ENCODE measurements at places on chromosomes 1 and 21.

DNA sequence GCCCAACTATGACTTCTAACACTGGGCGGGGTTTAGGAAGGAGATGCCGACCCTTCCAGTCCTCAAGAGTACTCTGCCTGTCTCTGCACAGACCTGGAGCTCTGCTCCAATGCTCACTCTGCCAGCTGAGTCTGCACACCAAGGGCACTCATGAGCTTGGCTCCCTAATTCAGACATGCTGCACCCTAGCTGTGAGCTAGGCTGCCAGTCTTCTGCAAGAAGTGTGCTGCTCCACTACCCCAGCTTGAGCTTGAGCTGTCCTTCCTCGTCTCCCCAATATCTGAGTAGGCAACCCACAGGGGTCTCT lies 13.2 kb downstream of the TP53BP2 start:
- DNase-seq: no peak

GRCh38 chr1:154306151-154306550 lies 14.7 kb upstream of the AQP10 start:
- no peak for DNase-seq

- DNase-seq: no peak
Measured at GRCh38 chr1:2929335-2929734, 91.9 kb upstream of the ACTRT2 start.

DNA sequence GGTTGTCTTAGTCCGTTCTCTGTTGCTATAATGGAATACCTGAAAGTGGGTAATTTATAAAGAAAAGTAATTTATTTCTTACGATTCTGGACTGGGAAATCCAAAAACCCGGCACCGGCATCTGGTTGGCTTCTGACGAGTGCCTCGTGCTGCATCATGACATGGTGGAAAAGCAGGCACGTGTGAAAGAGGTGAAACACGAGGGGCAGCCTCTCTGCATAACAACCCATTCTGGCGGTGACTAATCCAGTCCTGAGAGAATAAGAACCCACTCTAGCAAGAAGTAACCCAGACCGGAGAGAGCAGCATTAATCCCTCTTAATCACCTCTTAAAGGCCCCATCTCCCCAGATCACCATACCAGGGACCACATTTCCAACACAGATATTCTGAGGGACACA lies 2.7 kb upstream of the EDEM3 start:
- no peak for DNase-seq

GRCh38 chr1:37038227-37039093 lies 4.1 kb upstream of the GRIK3 start:
- no peak for DNase-seq

GRCh38 chr21:29613021-29613420 lies 314.3 kb downstream of the BACH1 start:
- DNase-seq: no peak

DNA sequence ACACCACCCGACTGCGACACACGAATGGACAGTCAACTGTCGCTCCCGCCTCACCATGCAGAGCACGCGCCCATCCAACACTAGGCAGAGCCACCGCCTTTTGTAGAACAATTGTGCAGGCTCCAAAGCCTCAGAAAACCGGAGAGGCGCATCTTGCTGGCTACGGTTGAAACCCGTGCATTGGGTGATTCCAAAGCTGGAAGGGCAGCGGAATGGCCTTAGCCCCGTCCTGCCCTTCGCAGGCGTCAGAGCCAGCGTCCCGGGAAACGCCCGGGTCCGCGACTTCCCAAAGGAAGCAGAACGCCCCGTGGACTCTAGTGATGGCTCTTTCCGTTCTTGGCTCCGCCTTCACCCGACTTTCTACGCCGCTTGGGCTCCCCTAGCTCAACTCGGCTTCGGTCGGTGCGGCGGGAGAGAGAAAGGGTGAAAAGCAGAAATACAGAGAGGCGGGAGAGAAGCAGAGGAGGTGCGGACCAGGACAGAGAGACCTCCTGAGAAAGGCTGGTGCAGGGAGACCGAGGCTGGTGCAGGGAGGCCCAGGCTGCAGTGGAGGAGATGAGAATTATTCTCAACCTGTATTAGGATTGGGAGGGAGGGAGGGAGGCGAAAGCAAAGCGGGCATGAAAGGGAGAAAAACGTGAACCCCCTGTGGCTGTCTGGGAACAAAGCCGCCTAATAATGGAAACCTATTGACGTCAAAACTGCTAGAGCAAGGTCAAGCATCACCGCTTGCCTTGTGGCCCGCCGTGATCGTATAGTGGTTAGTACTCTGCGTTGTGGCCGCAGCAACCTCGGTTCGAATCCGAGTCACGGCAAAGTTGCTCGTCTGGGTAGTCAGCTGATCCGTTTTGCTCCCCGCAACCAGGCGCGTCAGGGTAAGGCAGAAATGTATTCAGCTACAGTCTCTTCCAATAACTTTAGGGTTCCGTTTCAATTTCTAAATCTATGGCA lies 99.5 kb downstream of the PRKAB2 start:
- DNase-seq: no peak

DNA sequence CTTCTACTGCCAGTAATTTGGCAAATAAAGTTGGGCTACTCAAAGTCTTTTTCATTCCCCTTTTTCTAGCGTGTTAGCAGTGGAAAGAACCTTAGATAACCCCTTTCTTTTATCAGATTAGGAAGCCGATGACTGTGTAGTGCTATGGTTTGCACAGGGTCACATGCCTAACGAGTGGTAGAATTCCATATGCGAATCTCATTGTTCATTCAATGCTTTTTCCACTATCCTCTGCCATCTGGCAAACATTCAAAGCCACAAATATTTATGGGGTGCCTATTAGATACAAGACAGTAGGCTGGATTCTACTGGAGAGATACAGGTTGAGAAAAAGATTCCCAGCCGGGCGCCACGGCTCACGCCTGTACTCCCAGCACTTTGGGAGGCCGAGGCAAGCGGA lies 14.9 kb upstream of the IER5 start:
- DNase-seq: no peak

GRCh38 chr1:56389813-56390212 lies 189.6 kb downstream of the PLPP3 start:
- DNase-seq: no peak

DNA sequence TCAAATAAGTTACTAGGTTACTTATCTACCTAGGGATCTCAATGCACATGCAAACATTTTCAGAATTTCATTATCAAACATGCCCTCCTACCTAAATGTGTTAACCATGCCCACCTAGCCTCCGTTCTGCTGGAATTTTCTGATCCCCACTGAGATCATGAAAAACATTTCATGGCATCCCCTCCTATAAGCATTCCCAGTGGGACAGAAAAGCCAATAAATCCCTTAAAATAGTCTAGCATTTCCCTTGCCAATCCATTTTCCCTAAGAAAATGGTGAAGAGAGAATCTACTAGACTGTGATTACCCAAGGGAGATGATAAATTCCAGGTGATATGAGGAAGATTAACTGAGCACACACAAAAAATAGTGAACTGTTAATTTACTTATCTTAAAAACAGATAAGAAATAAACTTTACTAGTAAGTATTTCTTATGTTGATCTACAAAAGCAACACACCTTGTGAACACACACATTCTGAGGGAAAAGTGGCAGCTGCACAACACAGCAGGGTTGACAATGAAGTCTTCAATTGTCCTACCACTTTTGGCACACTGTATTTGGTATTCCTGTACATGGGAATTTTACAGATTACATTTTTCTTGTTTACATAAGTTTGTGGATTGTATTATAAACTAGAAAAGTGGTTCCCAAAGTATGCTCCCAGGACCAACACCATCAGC lies 49.6 kb downstream of the ARID4B start:
- no peak for DNase-seq

DNA sequence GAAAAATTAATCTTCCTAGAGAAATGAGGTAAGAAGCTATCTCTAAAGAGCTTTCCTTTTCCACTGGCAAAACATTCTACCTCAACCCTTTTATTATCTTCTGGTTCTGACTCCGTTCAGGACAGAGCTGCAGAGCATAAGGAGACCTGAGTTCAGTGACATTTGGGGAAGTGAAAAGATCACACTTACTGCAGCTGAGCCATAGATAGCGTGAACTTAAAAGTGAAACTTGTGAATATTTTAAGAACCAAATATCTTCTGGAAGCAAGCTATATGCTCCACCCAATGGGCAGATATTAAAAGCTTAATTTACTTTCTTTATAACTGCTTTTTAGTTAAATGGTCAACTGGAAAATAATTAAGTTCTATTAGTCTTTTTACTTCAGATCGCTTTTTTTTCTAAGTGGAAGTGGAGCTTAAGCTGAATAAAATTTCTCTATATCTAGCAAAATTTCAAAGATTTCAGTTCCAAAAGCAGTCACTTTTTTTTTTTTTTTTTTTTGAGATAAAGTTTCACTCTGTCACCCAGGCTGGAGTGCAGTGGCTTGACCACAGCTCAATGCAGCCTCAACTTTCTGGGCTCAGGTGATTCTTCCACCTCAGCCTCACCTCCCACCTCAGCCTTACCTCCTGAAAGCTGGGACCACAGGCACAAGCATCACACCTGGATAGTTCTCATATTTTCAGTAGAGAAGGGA lies 11.9 kb downstream of the PTPN22 start:
- no peak for DNase-seq

DNA sequence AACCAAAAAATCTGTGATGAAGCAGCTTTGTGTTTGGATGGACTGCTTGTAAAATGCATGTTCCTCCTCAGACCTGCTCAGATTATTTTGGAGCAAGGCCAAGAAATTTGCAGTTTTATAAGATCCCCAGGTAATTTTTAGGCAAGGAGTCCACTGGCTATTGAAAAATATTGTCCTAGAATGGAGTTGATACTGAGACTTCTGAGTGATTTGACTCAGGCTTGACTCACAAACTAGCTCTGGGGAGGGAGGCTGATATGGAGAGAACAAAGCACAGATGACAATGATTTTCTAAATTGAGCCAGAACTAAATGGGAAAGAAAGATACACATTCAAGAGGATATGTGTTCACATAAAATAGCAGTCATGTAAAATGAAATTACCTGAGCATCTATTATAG lies 36.7 kb downstream of the AGL start:
- no peak for DNase-seq

- no peak for DNase-seq
Measured at GRCh38 chr1:67719329-67720196, 34.6 kb downstream of the GADD45A start.

- DNase-seq: no peak
Measured at GRCh38 chr21:35164380-35164779, 115.3 kb upstream of the RUNX1 start.

DNA sequence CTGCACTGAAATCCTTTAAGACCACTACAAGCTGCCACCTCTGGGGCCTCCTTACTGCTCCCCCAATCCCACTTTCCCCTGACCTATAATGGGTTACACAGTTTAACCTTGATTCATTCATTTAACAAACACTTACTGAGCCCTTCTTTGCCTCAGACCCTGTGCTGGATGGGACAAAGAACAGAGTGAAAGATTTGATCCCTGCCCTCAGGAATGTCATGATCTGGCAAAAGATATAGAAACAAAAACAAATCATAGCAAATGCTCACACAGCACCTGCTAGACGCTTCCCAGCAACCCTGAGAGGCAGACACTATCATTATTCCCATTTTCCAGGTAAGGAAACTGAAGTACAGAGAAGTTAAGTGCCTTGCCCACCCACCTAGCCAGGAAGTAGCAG lies 7.0 kb upstream of the AUNIP start:
- DNase-seq: no peak

DNA sequence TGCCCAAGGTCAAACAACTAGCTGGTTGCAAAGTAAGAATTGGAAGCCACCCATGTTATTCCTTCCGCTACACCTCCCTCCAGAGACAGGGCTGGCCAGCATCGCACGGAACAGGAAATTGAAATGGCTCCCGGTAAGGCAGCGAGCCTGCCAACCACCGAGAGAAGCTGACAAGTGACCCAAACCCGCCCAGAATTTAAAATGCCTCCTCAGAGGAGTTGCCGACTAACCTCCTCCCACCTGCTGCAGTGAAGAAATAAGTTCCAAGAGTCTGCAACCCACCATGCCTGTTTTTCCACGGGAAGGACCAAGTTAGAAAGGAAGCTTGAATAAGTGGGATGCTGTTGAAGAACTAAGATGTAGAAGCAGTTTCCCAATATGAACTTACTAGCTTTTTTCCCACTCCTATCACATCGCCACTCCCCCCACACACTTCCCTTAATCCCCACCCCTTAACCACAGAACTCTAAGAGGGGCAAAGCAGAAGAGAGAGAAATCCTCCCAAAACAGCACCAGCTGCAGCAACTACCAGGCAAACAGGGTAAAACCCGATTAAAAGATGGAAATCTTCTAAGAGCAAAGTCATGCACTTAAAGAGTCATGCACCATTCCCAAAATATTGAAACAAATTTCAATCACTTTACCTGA lies 78.6 kb downstream of the TIAM1 start:
- DNase-seq: no peak

DNA sequence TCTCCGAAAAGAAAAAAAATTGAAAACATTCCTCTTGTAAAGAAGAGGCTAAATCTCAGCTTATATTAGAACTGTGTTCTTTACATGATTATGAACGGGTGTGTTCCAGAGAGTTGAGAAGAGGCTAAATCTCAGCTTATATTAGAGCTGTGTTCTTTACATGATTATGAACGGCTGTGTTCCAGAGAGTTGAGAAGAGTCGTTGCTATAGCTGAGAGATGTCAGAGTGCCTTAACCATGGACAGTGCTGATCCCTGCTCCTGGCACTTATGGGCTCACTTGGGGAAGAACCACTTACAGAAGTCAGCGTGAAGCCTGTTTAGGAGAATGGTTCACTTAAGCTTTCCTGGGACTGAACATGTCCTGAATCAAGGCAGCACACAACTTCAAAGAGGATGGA lies 35.0 kb downstream of the SLC35F3 start:
- DNase-seq: no peak

DNA sequence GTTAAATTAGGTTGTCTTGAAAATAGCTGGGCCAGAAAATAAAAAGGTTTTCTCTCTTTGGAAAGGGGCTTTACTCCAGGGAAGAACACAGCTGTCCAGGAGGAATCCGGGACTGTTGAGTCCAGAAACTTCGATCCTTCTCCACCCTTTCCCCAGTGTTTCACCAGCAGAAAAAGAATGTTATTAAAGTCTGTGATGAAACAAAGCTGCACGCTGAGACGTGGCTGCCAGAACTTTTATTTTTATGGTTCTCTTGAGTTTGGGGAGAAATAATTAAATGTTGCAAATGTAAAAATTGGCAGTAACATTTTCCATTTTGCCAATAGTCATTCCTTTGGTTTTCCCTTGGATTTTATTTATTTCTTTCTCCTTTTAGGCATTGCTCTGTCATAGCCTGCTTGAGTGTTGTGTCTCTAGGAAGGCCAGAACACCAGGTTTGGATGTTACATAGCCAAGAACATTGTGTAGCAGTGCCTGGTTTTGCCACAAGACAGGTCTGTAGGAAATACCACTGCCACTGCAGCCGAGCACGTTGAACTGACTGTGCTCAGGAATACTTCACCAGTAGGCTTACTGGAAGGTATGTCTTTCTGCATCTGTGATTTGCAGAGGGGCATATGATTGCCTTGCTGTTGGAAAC lies 87.4 kb downstream of the ROR1 start:
- no peak for DNase-seq

DNA sequence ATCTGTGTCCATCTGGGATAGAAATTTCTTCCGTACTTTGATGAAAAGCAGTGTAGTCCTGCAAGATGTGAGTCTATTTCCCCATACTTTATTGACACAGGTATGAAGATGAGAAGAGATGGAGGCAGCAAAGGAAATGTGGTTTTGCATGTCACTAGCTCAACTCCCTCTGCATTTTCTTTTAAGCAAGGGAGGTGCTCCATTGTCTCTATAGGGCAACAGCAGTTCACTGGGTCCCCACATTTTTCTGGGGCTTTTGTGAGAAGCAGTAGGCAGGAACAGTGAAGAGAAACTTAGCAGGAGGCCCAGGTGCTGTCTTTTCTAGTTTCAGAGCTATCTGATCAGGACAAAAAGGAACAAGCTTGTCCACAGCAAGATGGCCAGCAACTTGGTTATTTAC lies 37.1 kb downstream of the C21orf91 start:
- no peak for DNase-seq
